Stimulated activated CD4-positive, alpha-beta T cell treated with anti-CD3 and anti-CD28 coated beads, Interleukin-2, amount 100 ng/mL, for 24 hours (primary cell): ENCODE measurements at places on chromosomes 16 and 17.
A peak's percentile ranks its signal among the peaks of the same experiment; 100 is the strongest.

- no peak for DNase-seq
Measured at GRCh38 chr17:59633658-59634359, 14.1 kb downstream of the CLTC start.

GRCh38 chr17:63116967-63117830 is 151.2 kb downstream of the TANC2 start:
- DNase-seq: no peak

GRCh38 chr17:6796887-6797490 is 21.0 kb downstream of the FBXO39 start:
- DNase-seq: no peak

GRCh38 chr16:30896889-30897733 is 697 bp downstream of the CTF1 start:
- peak; percentile 85 for DNase-seq

GRCh38 chr16:68406458-68407152 is 41.7 kb downstream of the SMPD3 start:
- DNase-seq: no peak

DNA sequence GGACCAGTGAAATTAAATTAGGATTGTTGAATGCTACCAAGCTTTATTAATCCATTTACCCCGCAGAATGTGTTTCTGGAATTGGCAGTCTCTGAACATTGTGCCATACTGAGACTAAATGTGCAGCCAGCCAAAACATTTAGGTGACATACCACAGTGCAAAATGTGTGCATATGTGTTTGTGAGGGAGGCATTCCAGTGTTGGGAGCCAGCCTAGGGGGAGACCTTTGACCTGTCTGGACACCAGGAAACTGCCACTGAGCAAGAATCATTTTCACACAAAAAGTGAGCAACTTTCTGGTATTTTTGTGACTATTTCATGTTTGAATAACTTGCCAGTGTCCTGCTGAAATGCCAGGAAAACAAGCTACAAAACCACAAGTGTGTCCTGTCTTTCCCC is 64.7 kb upstream of the SLC12A3 start:
- no peak for DNase-seq
